ENCODE measurements at places on chromosomes 4 and X.

- no peak for DNase-seq
These were observed 577.0 kb downstream of the SPOCK3 start for GRCh38 chr4:166657261-166657660.

- DNase-seq: no peak
These were observed 1.4 kb downstream of the NKX6-1 start for GRCh38 chr4:84497504-84498202.

- DNase-seq: no peak
These were observed 483.7 kb upstream of the INTU start for GRCh38 chr4:127149086-127149485.

DNA sequence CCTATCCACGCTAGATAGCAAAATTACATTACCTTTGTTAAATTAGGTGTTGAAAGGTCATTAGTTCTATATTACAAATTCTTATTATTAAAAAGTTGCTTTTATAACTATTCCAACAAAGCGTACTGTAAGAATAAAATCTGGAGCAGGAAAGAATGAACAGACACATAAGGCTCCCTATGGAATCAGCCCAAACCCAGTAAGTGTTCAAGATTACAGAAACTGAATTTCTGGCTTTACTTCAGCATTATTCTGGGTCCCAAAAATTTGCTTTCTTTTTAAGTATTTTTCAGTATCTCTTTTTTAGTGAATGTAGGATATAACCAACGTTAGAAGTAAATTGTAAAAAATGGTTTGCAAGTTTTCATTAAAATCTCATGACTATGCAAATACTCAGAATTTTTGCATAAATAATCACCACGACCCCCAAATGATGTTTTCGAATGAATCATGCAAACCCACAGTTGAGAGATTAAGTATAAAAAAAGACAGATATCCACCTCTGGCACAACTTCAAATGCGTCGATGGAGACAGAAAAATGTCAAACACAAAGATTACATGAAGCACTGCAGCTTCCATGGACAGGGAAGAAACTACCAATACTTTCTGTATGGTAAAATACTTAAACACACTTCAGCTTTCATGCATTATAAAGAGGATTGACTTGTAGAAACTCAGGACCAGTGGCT is 238.5 kb downstream of the RASL11B start:
- DNase-seq: no peak

- no peak for DNase-seq
These were observed 97.2 kb downstream of the GUCY2F start for GRCh38 chrX:109384699-109385098.

DNA sequence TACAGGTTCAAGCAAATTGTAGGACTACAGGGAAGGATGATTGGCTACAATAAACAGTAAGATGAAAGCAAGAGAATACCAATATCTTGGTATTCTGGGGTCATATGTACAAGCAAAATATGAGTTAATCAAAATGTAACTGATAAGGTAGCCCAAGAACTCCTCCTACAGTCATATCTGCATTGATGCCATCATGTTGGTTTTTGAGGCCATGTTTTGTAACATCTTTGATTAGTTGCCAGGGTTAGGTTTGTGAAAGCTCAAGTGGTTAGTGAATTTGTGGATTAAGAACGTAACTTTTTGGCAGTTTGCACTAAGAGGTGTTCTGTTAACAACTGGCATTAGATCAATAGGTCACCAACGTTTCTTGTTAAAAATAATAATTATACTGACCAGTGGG is 59.6 kb downstream of the USP9X start:
- DNase-seq: no peak

DNA sequence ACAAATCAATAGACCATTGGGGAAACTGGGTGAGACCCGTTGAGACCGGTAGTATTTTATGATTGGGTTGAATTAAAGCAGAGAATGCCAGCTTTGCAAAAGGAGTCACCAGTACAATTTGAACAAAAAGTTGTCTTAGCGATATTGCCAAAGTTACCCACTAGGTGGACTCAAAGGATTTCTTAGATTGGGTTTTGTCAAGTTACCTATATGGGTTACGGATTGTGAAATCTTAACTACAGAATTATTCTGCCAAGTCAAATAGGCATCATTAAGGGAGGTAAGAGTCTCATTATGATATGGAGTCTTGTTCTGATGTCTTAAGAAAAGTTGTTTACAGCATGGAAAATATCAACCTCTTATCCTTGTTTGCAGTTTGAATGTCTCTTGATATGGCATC is 15.0 kb upstream of the CT47A1 start:
- no peak for DNase-seq

GRCh38 chrX:47776292-47777006 is 60.3 kb upstream of the ZNF81 start:
- no peak for DNase-seq

DNA sequence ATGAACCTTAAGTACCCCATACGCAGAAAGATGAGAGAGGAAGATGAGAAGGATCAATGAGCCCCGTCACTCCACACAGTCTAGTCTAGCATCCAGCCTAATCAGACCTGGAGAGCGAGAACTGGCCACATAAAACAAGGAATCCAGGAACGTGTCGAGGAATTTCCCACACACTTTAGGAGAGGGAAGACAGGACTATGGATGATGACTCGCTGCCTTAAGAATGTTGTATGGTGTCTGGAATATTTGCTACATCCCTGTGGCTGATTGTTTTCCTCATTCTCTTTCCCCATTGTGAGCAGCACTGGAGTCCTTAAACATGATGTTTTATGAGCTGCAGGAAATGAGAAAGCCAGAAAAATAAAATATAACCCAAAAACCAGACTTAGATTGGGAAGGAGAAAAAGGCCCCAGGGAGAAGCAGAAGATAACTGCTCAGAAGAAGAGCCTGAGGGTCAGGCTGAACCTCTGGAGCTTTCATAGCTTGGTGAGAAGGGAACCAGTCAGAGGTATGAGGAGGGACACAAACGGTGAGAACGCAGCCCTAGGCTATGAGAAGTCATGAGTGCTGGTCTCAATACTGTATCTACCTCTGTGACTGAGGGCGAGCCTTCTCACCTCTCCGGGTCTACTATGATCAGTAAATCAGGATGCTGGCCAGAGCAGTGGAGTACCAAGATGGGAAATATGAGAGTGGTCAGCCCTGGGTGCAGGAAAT is 139.5 kb upstream of the NOCT start:
- no peak for DNase-seq

GRCh38 chr4:79848329-79848728 is 224.7 kb downstream of the ANTXR2 start:
- DNase-seq: no peak

- DNase-seq: no peak
These were observed 907.6 kb downstream of the FSTL5 start for GRCh38 chr4:161256172-161256571.

DNA sequence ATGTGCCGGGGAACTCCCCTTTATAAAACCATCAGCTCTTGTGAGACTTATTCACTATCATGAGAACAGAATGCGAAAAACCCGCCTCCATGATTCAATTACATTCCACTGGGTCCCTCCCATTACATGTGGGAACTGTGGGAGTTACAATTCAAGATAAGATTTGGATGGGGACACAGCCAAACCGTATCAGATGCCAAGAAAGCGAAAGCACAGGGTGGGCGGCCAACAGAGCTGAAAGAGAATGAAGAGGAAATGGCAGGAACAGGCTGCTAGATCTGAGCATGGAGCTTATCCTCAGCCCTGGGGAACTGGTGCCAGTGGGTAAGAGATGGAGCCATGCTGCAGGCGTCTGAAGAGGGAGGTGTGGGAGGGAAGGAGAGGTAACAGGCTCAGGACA is 117.7 kb upstream of the PNPLA4 start:
- DNase-seq: no peak

GRCh38 chr4:165393704-165394103 is 14.9 kb downstream of the CPE start:
- no peak for DNase-seq

- DNase-seq: no peak
These were observed 201.0 kb upstream of the ARSJ start for GRCh38 chr4:114180481-114180880.

GRCh38 chr4:3873408-3874027 is 107.3 kb downstream of the ADRA2C start:
- no peak for DNase-seq
